Left forelimb (tissue), 1 donor: ENCODE measurements at places on chromosomes 2 and 18.

GRCh38 chr2:215848146-215848545 is 165.2 kb downstream of the MREG start:
- no peak for DNase-seq

- no peak for DNase-seq
These were observed 595 bp downstream of the PARD6G start for GRCh38 chr18:80246445-80247392.

DNA sequence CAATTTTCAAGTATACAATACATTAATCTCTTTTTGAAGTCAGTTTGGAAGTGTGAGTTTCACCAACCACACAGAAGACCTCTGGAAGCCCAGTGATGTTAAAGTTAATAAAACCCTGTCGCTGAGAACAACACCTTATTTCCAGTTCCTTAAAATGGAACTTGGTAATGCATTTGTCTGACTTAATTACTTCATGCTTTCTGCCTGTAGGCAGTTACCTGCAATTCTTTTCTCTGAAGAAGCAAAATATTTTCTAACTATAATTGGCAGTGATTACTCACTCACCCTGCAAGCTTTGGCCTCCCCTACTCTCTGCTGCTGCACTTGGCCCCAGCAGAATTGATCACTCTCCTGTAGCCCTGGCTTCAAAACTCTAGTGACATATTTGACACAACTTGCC is 81.5 kb downstream of the TXNL1 start:
- DNase-seq, result no peak

DNA sequence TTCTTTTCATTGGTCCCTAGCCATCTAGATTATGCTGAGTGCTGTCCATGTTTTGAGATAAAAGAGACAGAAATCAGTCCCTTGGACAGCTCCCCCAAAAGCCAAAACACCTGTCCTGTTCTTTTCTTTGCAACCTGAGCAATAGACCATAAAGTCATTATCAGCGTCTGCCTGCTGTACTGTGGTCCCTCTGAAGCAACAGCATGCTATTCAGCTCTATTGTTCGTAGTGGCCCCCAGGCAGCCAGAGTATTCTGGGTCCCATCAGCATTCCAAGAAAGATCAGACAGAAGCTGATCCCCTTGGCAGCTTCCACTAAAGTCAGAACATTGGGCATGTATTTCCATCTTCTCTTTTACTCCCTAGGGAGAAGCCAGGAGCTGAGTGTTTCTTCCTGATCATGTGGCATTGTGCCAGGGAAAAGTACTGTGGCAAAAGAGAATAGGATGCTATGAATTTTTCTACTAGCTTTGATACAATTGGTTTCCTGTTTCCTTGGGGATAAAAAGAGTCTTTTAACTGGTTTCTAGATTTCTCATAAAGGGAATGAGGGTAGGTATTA is 33.6 kb upstream of the ZSWIM2 start:
- DNase-seq, result no peak

DNA sequence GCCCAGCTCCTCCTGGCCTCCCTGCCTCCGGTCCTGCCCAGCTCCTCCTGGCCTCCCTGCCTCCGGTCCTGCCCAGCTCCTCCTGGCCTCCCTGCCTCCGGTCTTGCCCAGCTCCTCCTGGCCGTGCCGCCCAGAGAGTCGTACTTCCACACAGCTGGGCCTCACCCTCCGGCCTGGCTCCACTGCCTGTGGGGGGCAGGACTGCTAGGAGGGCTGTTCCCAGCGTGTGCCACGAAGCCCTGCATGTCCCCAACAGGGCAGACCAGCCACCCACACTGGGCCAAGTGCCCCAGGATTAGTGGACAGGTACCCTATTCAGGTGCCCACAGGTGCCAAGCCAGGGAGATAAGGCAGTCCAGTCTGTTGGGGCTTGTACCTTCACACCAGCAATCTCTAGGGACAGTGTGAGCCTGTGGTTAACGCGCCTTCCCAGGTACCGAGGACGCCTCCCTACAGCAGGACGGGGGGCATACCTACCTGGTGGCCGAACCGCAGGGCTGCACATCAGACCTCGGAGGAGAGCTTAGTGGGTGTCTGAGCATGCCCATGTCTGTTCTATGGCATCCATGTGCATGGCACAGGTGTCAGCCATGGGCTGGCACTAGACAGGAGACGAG is 5.3 kb downstream of the GPC1 start:
- no peak for DNase-seq

- peak; percentile 66 for DNase-seq
These were observed 1232.3 kb upstream of the ZEB2 start for GRCh38 chr2:145752091-145752806.

- DNase-seq, result no peak
These were observed 5.1 kb upstream of the HNMT start for GRCh38 chr2:137959166-137959565.

- no peak for DNase-seq
These were observed 847 bp downstream of the SERPINE2 start for GRCh38 chr2:224038049-224038829.

DNA sequence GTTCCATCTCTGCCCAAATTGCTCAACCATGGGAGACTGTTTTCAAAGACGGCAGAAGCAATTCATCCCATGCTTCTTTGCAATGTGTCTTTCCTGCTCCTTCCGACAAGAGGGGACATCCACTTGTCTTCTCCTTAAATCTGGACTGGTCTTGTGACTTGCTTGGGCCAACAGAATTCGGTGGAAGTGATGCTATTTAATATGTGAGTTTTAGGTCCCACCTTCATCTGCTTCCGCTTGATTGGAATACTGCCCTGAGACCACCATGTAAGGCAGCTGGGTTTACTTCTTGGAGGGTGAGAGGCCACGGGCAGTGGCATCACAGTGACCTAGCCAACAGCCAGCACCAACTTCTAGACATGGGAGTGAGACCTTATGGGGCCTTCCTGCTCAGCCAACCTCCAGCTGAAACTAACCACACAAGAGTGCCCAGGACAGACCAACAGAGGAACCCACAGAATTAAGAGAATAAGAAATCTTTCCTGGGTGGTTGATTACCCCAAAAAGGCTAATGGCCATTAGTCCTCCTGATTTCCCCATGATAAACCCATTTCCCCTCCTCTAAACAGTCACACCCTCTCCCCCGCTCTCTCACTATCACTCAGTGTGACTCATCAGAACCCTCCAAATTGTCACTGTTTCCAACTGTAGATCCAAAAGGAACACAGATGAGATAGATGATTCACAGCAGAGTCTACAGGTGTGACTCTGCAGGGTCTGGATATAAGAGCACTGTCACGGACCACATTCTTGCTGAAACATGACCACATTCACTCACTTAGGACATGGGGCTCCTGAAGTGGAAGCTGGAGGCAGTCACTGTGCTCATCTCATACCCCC is 16.2 kb upstream of the RHOB start:
- peak; percentile 28 for DNase-seq

DNA sequence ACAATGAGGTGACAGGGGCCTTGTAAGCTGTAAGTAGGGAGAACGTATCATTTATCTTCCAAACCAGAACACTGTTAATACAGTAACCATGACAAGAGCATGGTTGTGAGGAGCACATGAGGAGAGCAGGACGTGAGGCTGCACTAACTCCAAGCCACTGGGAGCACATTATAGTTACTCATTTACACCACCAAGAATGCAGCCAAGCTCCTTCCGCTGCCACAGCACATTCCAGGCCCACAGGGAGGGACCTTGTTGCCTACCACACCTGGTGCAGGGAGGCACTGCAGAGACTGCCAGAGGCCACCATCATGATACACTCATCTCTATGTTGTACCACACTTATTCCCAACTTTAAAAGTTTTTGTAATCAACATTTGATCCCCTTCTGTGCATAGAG is 13.5 kb upstream of the SFXN5 start:
- DNase-seq, result no peak

GRCh38 chr2:217399291-217399690 is 539.4 kb upstream of the TNP1 start:
- DNase-seq, result no peak
